ENCODE measurements at places on chromosomes 5 and 9.

DNA sequence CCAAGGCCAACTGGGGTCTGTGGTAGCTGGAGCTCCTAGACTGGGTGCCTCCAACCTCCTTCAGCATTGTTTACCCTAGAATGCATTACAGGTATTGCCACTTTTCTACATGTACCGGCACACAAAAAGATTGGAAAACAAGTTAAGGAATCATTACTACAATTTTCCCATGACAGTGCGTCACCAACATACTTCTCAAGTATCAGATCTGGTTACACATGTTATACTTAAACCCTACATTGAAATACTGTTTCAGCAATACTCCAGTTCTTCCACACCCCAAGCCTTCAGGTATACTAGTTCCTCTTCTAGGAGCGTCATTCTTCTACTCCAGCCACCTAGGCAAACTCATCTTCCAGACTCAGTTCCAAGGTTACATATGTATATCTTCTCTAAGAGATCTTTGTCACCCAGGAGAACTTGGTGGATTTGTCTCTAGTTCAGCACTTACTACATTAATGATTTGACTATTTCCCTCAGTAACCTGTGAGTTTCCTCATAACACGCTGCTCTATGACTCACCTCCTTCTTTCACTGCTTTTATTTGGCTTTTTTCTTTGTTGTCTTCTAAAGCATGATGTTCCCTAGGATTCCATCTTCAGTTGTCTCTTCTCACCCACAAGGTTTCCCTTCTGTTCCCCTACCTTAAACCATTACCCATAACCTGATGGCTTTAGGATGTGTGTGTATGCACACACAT lies 217.0 kb downstream of the AP3B1 start:
- DNase-seq: no peak

GRCh38 chr9:132129535-132129934 lies 32.3 kb upstream of the NTNG2 start:
- peak; percentile 40 for DNase-seq

GRCh38 chr5:169943026-169943425 lies 37.3 kb downstream of the INSYN2B start:
- DNase-seq: no peak

DNA sequence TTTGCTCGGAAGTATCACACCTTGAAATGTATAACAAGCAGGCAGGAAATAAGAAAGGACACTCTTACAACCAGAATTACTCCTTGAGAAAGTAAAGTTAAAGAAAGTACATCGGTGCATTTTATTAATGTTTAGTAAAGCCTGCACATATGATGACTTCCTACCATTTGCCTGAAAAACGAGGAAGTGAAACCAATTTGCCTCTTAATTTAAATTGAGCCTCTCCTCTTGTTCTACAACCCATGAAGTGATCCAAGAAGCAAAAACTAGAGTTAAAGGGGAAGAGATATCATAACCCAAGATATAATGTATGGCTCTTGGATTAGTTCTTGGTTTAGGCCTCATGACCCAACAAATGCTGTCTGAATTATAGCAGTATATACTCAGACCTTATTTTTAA lies 95.6 kb downstream of the GNAQ start:
- DNase-seq: no peak

DNA sequence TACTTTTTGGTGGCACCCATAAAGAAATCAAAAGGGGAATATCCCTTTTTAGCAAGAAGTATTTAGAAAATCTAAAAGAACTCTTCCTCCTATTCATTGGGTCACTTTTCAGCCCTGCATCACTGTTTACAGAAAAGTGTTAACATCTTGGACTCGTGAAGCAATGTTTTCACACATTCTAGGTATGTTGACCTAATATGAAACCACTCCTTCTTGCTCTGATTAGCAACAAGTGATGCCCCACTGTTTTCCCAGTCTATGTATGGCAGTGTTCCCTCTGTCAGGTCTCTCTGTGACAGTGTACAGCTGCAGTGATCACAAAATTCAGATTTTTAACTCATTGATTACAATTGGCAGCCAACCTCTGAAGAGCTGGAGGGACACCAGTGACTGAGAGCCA lies 148.2 kb upstream of the SLC12A2 start:
- DNase-seq: no peak

- no peak for DNase-seq
Measured at GRCh38 chr5:93302711-93303110, 278.3 kb downstream of the NR2F1-AS1 start.
